ENCODE measurements at places on chromosomes 2 and 18.

DNA sequence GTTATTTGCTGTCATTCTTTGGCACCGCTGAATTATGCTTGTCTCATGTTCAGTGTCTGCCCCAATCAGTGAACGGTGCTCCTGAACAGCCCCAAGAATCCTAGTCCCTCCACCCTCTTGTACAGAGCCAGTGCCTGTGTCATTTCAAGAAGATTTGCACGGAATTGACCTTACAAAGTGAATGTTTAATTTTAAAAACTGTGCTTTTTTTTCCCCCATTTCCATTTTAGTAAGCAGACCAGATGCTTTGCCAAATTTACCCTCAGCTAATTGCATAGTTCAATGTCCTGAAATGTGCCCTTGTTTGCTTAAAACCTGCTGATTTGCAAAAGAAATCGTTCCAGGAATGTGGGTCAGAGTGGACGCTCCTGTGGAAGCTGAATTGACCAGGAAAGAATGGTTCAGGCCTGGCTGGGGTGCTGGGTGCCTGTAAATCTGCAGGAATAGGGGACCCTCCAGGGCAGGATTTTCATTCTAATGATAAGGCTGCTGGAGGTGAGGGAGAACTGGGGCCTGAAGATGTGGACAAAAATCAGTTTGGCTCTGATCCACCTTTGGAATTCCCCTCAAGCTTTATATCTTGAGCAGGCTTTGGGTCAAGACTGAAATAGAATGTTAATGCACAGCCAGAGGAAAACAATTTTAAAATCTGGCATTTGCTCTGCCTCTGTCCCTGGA lies 20.1 kb downstream of the TMEM17 start:
- no peak for DNase-seq

- DNase-seq: no peak
Measured at GRCh38 chr18:40985436-40985835, 969.6 kb upstream of the PIK3C3 start.

DNA sequence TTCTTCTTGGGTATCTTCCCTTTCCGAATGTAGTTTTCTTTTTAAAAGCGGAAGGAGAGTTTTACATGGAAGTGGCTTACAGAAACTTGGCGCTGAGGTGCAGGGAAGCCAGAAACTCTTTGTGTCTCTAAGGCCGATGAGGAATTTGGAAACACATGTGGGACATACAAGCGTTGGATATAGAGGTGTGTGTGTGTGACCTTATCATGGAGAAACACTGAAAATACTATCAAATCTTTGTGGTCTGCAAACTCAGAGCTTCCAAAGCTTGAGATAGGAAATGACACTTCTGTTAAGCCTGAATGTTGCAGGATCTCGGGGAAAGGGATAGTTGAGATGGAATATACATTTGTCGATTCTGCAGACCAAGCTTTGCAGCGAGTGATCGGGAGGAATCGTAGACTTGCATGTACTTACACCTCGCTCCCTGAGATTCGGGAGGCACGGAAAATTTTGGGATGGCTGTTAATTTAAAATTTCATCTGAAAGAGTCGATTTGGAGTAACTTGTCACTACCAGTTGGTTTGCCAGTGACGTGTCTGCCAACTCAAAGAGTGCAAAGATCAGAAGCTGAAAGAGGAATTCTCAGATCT lies 1.0 kb downstream of the NAB1 start:
- no peak for DNase-seq

DNA sequence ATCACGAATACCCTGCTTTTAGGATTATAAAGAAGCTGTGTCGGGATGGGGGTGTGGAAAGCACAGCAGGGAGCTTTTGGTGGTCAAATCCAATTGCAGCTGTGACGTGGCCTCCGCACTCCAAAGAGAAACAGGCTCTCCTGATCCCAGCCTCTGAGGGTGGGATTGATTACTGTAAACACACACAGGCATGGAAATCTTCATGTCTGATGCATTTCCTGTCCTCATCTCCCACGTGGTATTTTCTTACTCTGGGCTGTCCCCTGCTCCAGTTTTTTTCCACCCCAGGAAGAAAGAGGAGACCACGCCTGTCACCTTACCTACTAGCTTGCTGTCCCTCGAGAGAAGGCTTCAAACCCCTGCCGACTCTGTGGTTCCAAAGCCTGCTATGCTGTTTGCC lies 22.7 kb downstream of the RNF152 start:
- DNase-seq: no peak

GRCh38 chr2:112304298-112304941 lies 29.0 kb downstream of the ZC3H6 start:
- DNase-seq: no peak

DNA sequence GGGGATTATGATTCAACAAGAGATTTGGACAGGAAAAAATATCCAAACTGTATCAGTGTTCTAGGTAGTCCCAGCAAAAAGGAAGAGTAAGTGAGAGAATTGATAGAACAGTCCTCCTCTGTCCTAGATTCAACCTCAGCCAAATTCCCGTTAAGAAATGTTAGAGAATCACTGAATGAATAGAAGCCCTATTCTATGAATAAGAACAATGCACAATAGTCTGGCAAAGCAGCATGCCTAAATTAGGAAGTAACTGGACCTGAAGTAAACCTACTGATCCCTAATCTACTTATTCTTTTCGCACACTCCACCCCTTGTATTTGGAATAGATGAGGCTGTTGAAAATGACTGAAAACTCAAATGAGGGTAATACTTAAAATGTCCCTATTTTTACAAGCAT lies 1665.5 kb downstream of the LRP1B start:
- DNase-seq: no peak

- no peak for DNase-seq
Measured at GRCh38 chr2:232892843-232893242, 22.8 kb downstream of the SNORC start.

- DNase-seq: peak; percentile 82
Measured at GRCh38 chr18:79380816-79381806, 14.6 kb upstream of the NFATC1 start.

DNA sequence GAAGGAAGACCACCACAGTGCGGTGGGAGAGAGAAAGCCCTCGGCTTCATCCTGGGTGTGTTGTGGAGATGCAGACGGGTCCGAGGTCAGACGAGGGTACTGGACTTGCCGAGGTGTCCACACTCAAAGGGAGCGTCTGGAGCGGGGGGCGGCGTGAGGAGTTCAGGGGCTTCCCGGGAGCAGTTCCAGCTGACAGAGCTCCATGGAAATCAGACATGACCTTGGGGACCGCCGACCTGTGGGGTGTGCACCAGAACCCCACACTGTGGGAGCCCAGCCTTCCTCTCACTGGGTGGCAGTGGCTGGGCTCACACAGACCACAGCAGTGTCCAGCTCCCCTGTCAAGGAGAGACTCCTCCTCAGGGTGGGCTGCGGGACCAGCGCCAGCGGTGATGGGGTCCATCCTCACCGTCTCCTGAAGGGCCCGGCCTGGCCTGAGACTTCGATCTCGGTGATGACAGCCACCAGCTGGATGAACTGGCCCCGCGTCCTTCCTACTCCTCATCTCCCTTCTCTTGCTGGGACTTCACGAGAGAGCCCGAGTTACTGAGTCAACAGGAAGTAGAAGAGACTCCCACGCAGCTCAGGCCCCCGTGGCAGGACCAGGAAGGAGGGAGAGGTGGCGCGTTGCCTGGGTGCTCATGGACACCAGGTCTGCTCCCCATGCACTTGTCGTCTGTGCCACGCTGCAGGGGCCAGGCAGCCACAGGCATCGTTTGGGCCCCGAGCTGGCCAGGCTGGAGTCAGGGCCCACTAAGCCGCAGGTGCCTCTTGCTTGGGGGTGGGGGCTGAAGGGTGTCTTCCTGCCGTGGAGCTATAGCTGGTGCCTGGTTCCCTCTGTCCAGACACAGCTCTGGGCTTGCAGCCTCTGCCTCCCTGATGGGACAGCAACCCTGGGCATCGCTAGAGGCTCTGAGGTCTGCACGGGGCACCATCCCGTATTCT lies 101.9 kb upstream of the CTDP1 start:
- peak; percentile 51 for DNase-seq

- DNase-seq: no peak
Measured at GRCh38 chr18:934518-935133, 30.0 kb downstream of the ADCYAP1 start.

DNA sequence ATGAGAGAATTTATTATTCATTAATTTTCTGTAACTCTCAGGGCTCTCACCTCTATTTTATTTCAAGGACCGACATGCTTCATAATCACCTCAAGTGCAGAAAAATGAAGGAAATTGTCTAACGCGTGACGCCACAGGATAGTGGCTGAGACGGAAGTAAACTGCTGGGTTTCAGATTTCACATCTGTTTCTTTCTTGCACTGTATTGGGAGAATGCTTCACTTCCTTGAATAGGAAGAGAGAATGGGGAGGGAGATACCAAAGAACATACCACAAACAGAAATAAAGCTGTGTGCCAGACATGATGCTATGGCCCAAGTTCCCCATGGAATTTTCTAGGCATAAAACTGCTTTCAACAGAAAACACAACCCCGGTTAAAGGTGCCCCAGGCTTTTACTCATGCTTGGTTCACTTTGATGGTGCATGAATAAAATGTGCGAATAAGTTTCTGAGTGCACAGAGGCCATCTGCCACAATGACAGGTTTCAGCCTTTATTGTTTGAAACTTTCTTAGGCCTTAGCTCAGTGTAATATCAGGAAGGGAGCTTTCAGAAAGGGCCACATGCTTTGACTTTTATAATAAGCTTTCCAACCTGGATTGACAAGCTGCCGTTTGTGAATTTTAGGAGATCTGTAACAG lies 1116.4 kb downstream of the SOCS6 start:
- no peak for DNase-seq

- DNase-seq: no peak
Measured at GRCh38 chr2:208024091-208024490, 1.2 kb downstream of the PLEKHM3 start.

GRCh38 chr2:133360882-133361281 lies 207.4 kb downstream of the NCKAP5 start:
- DNase-seq: no peak

GRCh38 chr2:141035846-141036420 lies 1094.9 kb downstream of the LRP1B start:
- no peak for DNase-seq

DNA sequence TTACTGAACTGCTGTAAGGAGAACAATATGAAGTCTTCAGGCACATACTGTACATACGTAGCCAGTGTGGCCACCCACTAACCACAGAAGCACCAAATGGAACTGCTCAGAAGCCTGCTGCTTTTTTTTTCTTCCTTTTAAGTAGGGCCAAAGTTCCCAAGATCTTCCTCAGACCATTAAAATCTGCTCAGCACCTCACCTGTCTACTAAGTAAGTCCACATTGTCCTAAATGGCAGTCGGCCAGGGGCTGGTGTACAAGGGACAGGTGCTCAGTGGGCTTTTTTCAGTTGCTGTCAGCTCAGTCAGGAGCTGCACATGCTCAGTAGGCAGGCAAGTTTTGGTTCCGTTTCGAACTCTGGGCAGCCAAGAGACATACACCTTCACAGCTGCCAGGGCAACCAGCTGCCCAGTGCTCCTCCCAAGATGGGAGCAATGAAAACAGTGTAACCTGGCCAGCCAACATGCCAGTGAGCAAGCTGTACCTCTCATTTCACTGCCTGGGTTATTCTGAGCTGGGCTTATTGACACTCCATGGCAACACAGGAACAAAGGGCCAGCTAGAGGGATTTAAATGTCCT lies 86.1 kb downstream of the ACVR1 start:
- peak; percentile 37 for DNase-seq

- DNase-seq: no peak
Measured at GRCh38 chr2:222714361-222715241, 43.1 kb downstream of the MOGAT1 start.

GRCh38 chr2:9703701-9704221 lies 73.0 kb upstream of the YWHAQ start:
- no peak for DNase-seq

Data from activated CD8-positive, alpha-beta T cell treated with anti-CD3 and anti-CD28 coated beads for 36 hours (primary cell).